ENCODE measurements at places on chromosomes 11 and 22. TPM values are rescaled to one million over a fixed set of nuclear protein-coding genes. Genes with fewer than 3 reads are reported as not detected.

The ASPHD2 gene
- total RNA-seq = 14.3 TPM

The SC5D gene
- total RNA-seq = 170 TPM

The TENM4 gene
- 55.0 TPM for total RNA-seq

The DDX25 gene
- total RNA-seq = 18.8 TPM

The MRPL23 gene
- 19.2 TPM for total RNA-seq

The DGCR2 gene
- 65.2 TPM for total RNA-seq

The APOBEC3H gene
- total RNA-seq = not detected

The IL10RA gene
- 2.0 TPM for total RNA-seq

The MSANTD2 gene
- total RNA-seq = 22.4 TPM

The VSTM5 gene
- 1.2 TPM for total RNA-seq

The NXPE4 gene
- not detected for total RNA-seq

The AIFM3 gene
- 4.5 TPM for total RNA-seq

The GRAP2 gene
- 5.3 TPM for total RNA-seq

The RASL10A gene
- total RNA-seq = 2.0 TPM

The RRP8 gene
- 11.4 TPM for total RNA-seq

The UFD1 gene
- total RNA-seq = 32.2 TPM

The OR5A1 gene
- total RNA-seq = not detected

The ZNF280B gene
- 4.1 TPM for total RNA-seq

The PRPF19 gene
- 37.5 TPM for total RNA-seq

The CTSC gene
- total RNA-seq = 11.0 TPM

The KDM2A gene
- 35.5 TPM for total RNA-seq

The C11orf86 gene
- not detected for total RNA-seq

The F2 gene
- total RNA-seq = not detected

Data from frontal cortex (tissue), 4 donors.